ENCODE measurements at places on chromosomes 6 and 20.

GRCh38 chr6:44917430-44917829 is 410.7 kb upstream of the RUNX2 start:
- DNase-seq = no peak

DNA sequence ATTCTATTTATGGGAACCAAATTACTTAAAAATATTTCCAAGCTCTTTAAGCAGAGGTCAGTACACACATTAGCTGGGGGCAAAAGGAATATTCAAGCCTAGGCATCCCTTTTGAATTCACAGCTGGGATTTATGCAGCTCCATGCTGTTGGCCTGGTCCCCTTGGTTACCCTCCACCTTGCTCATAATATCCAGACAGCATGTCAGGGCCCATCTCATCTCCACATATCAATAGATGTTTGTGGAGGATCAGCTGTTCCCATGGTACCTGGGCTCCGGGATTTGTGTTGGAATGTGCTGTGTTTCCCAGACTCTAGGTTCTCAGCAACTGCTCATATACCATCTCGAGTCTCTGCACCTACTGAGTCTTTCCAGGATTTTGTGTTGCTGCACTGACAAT is 534.8 kb downstream of the BMP2 start:
- DNase-seq = no peak

DNA sequence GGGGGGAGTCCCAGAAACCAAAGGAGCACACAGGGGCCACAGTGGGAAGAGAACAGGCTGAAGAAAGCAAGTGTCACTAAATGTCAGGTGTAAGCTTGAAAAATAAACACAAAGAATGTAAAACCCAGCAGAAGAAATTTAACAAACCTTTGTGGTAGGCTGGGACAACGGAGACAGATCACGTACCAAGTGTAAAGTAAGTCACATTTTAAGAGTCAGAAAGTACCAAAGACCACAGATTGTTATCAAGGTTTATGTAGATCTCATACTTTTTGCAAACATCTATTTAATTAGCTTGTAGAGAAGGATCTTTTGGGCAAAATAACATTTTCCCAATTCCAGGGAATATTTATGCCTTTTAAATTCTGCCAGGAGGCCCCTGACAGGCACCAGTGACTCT is 1.6 kb downstream of the CLIC5 start:
- no peak for DNase-seq

GRCh38 chr6:159608961-159609651 is 83.9 kb downstream of the SOD2 start:
- DNase-seq = no peak

DNA sequence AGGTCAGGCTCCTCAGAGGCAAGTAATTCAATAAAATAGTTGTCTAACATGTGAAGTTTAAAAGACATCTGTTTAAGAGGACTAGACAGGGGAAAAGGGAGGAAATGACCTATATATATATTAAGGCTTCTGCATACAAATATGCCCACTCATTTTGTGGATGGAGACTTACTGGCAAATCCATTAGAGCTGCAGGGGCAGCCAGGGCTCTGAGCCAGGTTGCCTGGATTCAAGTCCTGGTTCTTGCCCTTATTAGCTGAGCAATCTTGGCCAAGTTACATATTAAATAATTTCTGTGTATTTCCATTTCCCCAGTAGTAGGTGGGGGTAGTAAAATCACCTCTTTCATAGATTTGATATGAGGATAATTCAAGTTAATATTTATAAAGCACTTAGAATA is 287.0 kb upstream of the RIMS1 start:
- peak; percentile 10 for DNase-seq

GRCh38 chr20:44481719-44482416 is 6.2 kb downstream of the TTPAL start:
- DNase-seq = no peak

DNA sequence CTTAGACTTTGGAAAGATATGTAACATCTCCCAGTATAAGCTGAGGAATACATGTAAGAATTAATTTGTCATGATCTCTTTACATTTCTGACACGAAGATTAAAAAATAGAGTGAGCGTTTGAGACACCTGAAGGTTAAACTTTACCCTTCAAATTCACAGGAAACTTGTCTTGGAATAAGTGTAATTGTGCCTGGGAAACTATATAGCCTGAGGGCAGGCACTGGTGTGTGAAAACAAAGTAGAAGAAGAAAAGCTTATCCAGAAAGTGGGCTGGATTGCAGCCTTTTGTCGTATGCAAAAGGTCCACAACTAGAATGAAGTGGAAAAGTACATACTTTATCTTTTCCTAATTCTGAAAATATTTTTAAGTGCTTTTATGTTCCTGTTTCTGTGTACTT is 275.7 kb upstream of the TCF21 start:
- no peak for DNase-seq

- DNase-seq = no peak
These were observed 934 bp downstream of the KCNK5 start for GRCh38 chr6:39228111-39228971.

GRCh38 chr6:47256361-47256760 is 53.3 kb downstream of the TNFRSF21 start:
- DNase-seq = no peak
